COLO829 (cell line): ENCODE measurements at places on chromosomes 12 and 14.
A peak's percentile ranks its signal among the peaks of the same experiment; 100 is the strongest.

DNA sequence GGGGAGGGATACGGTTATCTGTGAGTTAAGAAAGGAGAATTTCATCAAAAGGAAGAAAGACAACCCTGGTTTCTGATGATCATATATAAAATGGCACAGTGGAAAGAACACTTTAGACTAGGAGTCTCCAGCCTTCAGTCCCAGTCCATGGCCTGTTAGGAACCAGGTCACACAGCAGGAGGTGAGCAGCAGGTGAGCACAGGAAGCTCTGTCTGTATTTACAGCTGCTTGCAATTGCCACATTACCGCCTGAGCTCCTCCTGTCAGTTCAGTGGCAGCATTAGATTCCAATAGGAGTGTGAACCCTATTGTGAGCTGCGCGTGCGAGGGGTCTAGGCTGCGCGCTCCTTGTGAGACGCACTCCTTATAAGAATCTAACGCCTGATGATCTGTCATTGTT, 137.9 kb downstream of the BTG1 start:
- DNase-seq, result no peak

DNA sequence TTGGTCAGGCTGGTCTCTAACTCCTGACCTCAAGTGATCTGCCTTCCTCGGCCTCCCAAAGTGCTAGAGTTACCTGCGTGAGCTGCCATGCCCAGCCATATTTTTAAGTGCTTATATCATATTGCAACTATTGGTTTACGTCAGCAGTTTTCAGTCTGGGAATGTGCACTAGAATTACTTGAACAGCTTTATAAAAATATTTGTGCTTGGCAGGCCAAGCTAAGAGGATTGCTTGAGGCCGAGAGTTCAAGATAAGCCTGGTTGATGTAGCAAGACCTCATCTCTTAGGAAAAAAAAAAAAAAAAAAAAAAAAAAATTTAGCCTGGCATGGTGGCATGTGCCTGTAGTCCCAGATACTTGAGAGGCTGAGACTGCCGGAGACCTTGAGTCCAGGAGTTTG, 17.1 kb downstream of the KIAA0586 start:
- no peak for DNase-seq

GRCh38 chr14:87877877-87878276, 115.1 kb downstream of the GALC start:
- DNase-seq, result no peak

GRCh38 chr12:89632778-89633177, 75.9 kb downstream of the ATP2B1 start:
- DNase-seq, result no peak

- DNase-seq, result peak; percentile 68
These were observed 30.6 kb downstream of the PPFIBP1 start for GRCh38 chr12:27554421-27555186.

DNA sequence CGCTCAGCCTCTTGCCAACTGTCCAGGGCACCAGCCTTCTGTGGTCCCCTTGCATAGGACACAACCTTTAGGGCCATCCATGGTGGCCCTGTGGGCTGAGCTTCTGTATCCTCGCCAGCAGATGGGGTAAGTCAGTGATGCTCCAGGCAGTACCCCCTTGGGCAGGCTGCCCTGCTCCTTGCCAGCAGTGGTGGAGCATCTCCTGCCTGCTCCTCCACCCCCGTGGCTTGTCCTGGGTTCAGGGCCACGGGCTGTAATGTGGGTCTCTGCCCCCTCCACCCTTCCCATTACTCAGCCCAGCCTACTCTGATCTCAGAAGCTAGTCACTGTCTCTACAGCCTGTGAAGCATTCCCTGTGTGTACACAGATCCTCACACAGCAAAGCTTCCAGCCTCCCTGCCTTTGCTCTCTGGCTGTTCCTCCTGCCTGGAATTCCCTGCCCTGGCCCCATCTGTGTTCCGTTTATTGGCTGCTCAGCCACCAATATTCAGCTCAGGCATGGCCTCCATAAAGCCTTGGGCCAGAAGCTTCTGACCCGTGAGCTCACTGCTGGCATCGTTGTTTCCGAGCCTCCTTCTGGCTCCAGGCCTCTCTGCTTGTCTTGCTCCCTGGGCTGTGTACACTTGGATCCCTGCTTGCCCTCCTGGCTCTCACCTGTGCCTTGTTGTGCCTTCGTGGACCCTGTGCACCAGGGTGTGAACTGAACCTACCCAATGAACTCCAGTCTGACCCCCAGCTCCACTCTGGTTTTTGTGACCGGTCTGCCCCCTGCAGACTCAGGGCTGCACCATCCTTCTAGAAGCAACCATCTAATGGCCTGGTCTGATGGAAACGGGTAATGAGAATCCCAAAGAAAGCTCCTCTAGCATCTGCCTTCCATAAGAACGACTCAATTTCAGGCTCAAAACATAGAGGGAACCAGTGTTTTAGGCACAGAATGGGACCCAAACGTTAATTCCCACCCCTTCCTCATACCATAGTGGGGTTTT, 177.0 kb upstream of the PRMT8 start:
- DNase-seq, result no peak

GRCh38 chr14:74490486-74490885, 2.6 kb downstream of the NPC2 start:
- DNase-seq, result peak; percentile 16

GRCh38 chr12:10771132-10771733, 31.2 kb downstream of the TAS2R7 start:
- DNase-seq, result peak; percentile 48

- no peak for DNase-seq
These were observed 8.2 kb downstream of the SERPINA4 start for GRCh38 chr14:94569381-94570001.

- DNase-seq, result peak; percentile 63
These were observed 153.8 kb downstream of the MED13L start for GRCh38 chr12:116123451-116124258.

DNA sequence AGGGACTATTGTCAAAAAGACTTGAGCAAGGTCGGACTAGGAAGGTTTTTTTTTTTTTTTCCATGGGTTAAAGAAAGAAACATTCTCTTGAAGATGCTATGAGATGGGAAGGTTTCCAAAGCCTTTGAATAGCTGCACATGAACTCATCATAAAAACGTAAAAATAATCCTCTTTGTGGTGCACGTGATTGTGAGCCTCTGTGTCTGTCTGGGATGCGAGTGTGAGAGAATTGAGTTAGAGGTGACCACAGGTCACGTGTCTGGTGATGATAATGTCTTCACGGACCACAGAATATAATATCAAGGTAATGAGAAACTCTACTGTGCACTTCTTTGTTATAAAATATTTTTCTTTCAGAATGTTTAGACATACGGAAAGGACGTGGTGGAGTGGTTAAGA, 24.3 kb upstream of the ADGRD1 start:
- no peak for DNase-seq

- DNase-seq, result peak; percentile 71
These were observed 3.0 kb downstream of the ARG2 start for GRCh38 chr14:67622675-67623074.

DNA sequence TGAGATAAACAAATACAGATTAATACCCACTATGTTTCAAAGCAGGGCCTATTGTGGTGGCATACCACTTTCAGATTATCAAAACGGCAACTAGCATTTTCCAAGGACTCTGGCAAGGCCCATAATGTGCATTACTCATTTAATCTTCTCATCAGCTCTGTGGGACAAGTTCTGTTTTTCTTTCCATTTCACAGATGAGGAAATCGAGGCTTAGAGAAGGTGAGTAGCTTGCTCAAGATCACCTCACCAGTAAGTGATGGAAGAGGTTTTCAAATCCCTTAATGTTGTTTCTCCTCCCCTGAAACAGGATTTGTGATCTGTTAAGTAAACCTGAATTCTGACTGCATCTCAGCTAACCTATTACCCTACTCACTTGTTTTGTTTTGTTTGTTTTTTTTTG, 3.9 kb upstream of the PYGL start:
- DNase-seq, result no peak

- no peak for DNase-seq
These were observed 40.0 kb upstream of the SLC2A13 start for GRCh38 chr12:40145896-40146295.

- DNase-seq, result no peak
These were observed 336.7 kb downstream of the GALC start for GRCh38 chr14:87656315-87656714.

DNA sequence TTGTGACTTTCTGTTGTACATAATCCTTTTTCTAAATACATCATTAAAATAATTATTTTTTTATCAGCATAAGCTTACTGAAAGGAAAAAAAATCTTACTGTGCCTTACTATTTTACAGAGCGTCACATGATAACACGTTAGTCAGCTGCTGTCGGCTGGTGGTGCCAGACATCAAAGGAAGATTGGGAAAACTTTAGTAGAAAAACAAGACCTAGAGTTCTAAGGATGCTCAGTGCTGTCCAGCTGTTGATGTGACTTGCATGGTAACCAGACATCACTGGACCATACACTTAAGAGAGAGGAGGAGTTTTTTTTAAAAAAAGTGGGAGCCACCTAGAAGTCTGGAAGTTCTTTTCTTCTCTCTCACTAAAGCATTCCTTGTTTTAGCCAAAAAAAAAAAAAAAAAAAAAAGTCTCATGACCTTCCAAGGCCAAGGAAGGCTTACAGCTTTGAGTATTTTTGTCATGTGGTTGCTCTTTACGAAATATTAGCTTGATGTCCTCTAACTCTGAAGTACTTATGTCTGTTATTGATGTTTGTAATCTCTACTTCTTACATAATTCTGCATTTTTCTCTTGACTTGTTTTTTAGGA, 4.5 kb downstream of the RASSF8 start:
- DNase-seq, result peak; percentile 62

DNA sequence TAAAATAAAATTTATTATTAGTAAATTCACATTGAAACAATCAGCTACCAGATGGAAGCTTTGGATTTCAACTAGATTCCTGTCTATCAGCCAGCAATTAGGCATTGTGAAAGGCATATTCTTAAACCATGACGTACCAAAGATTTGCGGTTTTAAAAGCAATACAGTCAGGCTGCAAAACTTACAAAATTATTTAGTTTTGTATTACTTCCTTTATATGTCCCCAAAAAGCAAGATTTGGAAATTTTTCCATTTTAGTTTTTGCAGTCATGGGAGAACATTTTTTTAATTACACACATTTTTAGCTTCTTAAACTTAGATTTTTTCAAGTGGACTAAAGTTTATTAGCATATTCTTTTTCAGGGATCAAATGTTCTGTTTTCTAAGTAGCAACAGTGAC, 225.0 kb upstream of the KITLG start:
- no peak for DNase-seq
